ENCODE measurements at places on chromosomes 13 and 19.

- peak; percentile 94 for DNase-seq
Observed at GRCh38 chr13:84865783-84866221, 933.4 kb downstream of the SLITRK6 start.

DNA sequence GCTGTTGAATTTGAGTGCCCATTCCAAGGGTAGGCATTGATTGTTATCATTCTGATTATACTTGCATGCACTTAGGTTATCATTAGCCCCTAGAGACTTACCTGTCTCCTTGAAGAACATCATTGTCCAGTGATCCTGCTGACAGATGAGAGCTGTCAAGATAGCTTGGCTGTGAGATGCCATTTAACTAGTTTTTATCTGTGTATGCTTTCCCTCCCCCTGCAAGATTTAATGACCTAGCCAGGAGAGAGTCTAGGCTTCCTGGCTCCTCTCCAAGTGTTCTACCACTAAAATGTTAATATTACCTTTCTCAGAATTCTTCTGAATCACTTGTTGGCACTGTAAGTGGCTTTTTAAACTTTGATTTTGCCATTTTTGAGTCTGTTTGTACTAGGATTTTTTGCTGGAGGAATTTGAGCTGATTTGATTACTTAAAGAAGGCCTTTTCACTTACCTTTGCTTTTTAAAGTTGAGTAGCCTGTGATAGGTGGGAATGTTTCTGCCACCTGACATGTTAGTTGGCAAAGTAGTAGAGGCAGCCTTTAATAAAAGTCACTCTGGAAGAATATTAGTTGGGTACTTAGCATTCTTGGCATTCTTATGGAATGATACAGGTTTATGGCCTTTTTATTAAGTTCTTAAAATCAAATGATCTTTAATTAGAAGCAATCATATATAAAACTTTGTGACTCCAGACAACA lies 41.1 kb downstream of the ARHGAP35 start:
- DNase-seq: no peak

GRCh38 chr19:54882758-54883157 lies 8.7 kb downstream of the FCAR start:
- no peak for DNase-seq

DNA sequence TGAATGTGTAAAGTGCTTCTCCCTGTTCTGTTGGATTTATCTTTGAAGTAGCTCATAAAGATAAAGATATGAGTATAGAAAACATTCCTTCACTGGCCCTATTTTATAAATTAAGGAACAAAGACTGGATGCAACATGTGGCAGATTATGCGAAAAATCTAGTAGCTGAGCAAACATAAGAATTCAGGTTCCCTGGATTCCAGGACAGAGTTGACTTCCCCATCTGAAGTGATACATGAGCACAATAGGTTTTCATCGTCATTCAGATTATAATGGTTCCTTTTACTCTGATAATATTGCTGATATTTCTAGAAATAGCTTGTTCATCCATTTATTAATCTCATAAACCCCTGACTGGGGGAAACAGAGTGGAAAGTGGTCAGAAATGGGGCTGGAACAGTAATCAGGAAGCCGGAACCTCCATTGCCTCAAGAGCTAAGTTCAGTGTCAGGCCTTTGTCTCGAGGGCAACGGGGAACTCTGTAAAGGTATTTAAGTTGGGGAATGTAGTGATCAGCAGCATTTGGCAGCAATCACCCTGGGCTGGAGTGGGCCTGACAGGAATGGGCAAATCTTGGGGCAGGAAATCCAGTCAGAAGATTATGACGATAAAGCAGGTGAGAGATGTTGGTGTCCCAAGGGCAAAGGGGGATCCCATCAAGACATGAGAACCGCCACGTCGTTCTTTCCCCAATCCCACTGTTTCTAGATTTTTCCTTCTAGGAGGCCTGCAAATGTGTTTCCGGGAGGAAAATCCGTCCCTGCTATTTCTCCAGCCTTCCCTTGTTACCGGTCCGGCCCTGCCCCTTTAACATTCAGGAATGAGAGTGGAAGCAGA lies 232.5 kb upstream of the SERP2 start:
- DNase-seq: no peak

GRCh38 chr13:113486698-113487097 lies 3.8 kb downstream of the DCUN1D2 start:
- DNase-seq: no peak

DNA sequence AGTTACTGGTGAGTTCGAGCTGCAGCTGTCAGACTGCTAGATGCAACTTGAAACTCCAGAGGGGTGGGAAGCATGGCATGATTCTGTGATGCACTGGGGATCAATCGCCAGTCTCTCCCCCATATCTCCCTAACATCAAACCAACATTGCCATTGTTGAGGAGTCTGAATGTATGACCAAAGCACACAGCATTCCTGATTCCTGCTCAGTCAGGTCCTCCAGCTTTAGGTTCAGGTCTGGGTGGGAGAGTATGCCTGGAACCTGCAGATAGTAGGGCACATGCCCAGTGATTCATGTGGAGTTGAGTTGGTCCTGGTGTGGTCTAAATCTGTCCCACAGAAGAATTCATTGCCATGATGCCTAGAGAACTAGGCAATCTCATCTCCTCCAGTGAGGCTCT lies 269.1 kb downstream of the GPC5 start:
- no peak for DNase-seq

GRCh38 chr19:29724102-29724641 lies 9.1 kb upstream of the C19orf12 start:
- DNase-seq: peak; percentile 72

DNA sequence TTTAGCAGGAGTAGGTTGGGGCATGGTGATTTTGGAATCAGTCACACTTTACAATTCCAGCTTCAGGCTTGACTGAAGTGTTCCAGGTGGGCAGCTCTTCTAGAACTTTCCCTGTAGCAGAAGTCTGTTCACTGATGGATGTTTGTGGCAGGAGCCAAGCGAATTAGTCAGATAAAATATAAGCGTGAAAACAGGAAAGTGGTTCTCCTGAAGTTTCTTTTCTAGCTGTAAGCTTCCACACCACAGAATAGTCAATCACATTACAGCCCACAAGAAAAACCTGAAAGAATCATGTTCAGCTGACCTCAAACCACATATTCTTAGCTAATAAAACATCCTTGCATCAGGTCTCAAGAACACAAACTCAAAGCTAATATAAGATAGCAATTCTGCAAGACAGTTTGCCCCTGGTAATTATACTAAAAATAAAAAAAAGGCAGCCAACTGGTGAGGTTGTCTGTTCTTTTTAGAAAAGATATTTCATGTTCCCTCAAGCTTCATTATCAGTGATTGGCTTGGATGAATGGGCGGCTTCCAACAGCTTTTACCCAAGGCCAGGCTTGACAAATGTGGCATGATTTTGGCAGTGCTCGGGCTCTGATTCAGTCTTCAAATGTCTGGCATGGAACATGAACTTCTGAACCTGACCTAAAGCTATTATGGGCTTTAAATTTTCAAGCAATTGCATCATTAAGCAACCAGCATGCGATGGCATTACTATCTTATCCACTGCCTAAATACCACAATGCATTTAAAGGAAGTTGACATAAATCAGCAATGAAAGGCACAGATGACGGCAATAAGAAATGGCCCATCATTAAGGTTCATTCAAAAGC lies 136.8 kb downstream of the DCLK1 start:
- peak; percentile 60 for DNase-seq

DNA sequence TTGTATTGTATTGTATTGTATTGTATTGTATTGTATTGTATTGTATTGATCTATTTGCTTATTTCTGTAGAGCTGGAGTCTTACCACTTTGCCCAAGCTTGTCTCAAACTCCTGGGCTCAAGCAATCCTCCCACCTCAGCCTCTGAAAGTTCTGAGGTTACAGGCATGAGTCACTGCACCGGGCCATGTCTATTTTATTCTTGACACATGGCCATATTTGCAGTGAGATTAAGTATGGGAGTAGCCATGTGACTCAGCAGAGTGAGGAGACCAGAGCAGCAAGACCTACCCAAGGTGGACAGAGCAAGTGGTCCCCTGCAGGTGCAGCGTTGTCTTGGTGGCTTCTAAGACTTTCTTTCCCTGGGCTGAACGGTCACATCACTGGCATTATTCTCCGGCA lies 49.1 kb upstream of the UBAC2 start:
- DNase-seq: no peak

DNA sequence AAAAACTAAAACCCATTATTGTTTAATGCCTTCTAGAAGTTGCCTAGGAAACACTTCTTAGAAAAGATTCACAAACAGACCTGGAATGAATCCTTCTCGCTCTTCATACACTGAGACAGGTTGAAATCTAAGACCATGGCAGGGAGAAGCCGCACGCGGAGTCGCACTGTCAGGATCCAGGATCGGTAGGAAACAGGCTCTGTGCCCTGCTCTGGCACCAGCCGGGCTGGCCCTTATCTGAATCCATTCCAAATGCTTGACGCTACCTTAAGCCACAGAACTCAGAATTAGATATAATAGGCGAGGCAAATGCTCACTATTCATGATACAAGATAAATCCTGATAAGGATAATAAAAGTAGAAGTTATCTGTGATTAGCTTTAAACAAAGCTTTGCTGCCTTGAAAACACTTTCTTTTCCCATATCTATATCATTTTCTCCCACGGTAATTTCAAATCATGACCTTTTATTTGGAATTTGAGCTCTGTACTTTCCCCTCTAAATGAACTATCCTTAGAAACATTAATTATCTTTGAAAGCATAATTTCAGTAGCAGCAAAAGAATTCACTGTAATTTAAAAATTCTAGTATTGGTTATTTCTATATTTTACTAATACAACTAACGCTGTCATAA lies 385.6 kb downstream of the IRS2 start:
- DNase-seq: no peak

GRCh38 chr19:16834747-16835146 lies 5.5 kb downstream of the SIN3B start:
- no peak for DNase-seq
